ENCODE measurements at places on chromosomes 4 and X.
A peak's percentile ranks its signal among the peaks of the same experiment; 100 is the strongest.

GRCh38 chr4:3291411-3291968 is 1.3 kb upstream of the RGS12 start:
- no peak for DNase-seq

DNA sequence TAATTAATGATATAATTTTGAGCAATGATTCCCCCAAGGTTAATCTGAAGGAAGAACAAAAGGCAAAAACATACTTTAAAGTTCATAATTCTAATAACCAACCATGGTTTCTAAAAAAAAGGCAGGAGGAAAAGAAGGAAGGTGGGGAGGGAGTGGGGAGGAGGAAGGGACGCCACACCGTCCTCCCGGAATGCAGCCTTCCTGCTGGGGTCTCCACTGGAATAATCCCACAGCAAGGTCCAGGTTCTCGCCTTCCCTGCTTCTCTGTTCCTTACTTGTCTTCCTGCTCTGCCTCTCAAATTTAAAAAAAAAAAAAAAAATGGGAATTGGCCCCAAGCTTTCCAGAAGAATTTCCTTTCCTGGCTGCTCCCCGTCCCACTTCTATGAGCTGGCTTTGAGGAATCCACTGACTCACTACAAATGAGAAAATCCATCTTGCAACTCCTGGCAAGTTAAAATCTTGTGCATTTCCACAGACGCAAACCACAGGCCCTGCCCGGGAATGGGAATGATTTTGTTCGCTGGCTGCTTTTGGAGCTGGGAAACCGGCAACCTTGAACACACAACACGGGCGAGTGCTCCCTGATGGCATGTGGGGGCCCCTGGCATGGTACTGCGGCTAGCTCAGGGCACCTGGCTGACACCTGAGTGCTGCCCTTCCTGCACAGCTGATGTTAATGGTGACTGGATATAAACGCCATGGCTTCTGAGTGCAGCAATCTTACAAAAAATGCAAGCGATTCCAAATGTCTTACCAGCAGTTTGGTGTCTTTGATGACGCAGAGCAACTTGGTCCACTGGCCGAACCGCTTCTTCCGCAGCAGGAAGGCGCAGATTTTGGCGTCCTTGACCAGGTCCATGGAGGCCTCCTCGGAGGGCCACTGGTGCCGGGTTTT is 97.0 kb downstream of the AFAP1 start:
- DNase-seq: no peak

GRCh38 chr4:3391422-3391821 is 50.3 kb upstream of the HGFAC start:
- no peak for DNase-seq

DNA sequence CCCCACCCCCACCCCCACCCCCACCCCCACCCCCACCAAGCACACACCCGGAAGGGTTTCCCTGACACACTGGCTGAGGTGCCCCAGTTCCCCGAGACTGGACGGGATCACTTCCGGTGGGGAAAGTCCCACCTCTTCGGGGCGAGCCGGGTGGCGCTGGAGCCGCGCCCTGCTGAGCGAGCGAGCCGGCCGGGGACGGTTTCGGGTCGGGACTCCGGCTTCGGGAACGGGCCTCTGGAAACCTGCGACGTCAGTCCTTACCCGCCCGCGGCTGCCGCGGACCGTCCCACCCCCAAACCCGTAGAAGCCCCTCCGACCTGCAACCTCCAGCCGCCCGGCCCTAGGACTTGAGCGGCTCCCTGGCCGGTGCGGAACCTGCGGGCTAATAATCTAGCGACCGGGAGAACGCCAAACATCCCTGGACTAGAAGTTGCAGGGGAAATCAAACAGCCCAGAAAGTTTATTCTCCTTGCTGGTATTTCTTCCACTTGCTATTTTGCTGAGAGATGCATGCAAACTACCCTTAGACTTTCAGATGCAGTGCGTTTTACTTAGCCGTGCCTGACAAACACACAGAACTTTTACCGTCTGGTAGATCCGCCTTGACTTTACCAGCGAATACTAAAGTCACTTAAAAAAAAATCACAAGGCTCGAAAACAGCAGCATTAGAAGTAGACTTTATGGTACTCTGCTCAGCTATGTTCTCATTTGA is 991 bp downstream of the RAP2C start:
- peak; percentile 74 for DNase-seq

DNA sequence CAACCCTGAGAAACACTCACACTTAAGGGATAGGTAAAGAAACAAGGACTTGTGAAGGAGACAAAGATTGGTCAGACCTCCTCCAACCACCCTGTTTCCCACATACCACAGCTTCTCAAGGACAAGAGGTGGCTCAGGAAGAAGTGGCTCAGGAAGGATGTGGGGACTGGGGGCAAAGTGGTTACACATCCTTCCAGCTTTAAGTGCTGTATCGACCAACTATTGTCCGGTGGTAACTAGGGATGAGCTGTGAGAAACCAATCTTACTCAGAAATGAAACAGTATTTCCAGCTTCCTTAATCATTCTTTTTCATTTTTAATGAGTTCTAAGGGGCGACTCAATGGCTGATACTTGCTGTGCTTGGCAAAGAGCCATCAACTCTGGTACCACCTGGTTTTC is 8.5 kb upstream of the LHFPL1 start:
- no peak for DNase-seq

DNA sequence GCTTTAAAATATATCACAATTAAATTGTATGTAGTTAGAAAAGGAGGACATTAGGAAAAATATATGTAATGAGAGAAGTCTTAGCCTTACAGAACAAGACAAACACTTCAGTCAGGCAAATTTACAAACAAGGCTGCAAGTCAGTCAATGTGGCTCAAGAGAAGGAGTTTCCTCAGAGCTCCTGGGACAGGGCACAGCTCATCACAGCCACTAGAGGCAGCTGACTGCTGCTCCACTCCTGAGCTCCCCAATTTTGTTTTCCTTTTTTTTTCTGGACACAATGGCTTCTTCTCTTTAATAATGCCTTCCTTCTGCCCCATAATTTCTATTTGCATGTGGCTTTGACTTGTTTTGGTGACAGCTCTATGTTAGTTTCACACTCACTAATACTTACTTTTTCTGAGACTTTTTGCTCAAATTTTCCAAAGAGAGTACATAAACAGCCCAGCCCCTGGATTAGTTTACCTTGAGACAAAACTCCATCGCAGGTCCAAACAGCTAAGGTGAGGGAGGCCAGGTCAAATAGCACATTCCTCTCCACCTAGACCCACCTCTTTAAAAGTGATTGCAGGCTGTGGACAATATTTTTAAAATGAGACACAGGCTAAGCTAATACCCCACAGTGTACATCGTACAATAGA is 850.4 kb upstream of the FRG1 start:
- DNase-seq: no peak

DNA sequence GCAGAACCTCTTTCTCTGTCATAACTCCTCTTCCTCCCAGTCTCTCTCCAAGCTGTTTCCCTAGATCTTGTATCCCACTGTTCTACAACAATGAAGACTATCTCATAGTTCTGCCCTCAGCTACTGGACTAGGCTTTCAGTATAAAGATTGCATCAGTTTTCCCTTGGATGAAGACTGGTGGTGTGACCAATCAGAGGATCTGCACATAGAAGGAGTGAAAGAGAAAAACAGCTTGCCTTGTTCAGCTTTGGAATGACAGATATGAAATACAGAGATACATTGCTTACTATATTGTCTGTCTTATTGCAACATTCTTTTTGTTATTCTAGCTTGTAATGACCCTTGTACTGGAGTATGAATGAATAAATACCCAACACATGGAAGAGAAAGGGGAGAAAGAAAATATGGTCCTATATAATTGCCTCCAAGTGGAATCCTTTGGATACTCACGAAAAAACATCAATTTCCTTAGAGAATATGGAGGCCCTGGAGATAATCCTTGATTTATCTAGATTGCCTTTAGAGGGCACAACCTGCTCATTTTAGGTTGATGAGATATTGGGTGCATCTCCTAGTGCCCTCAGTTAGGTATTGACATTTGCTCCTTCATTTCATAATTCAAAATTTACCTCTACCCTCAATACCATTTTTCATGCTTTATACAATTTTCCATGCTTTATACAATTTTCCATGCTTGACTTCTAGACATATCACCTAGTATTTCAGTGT is 395.8 kb downstream of the NAF1 start:
- DNase-seq: no peak

GRCh38 chr4:145307120-145307519 is 126.7 kb upstream of the OTUD4 start:
- DNase-seq: no peak

- DNase-seq: no peak
Observed at GRCh38 chrX:80766916-80767315, 42.8 kb downstream of the BRWD3 start.

Measured in NCI-H2171 (cell line).